Suprapubic skin (tissue), 4 donors: ENCODE measurements at places on chromosomes 16 and 17. TPM values are rescaled to one million over a fixed set of nuclear protein-coding genes. Genes with fewer than 3 reads are reported as not detected.

The LGALS9B gene
- total RNA-seq = not detected

The CDRT15 gene
- total RNA-seq = not detected

The TMEM220 gene
- total RNA-seq = 7.2 TPM

The RPRML gene
- total RNA-seq = 2.8 TPM

The NUPR1 gene
- total RNA-seq = 49.0 TPM

The SLC5A10 gene
- 1.2 TPM for total RNA-seq

The TSNAXIP1 gene
- 1.4 TPM for total RNA-seq

The FTO gene
- 116 TPM for total RNA-seq

DNA sequence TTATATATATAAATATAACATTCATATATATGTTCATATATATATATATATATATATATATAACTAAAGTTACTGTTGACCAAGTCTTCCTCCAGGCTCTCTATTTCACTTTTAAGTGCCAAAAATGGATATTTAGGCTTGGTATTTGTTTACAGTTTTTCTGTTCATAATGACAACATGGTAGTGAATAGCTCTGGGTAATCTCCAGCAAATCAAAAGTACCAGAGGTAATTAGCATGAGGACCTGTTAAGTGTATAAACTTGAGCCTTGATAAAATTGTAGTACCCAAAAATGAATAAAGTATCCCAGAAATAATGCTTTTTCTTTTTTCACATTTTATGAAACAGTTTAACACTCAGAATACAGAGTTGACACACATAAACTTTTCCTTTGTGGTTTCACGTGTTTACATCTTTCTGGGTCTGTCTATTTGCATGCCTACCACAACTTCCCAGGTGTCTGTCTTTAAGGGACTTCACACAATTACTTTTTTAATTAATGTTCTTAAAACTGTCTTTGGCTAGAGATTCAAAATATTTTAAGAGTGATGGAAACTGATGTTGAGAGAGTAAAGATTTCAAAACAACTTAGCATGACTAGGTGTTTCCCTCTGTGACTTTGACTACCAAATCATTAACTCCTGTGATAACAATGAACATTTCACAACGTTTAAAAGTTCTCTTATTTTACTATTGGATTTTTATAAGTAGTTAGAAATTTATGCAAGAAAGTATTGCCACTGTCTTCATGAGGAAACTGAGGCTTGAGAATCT, 47.9 kb downstream of the RABEP1 start:
- DNase-seq = no peak
- no peaks in the 10 kb centered on the region for H3K27me3 ChIP-seq
- no peak overlapping the region for H3K4me3 ChIP-seq
- no peaks in the 10 kb centered on the region for H3K4me1 ChIP-seq
- peaks cover 27% of the 10 kb centered on the region for H3K36me3 ChIP-seq

DNA sequence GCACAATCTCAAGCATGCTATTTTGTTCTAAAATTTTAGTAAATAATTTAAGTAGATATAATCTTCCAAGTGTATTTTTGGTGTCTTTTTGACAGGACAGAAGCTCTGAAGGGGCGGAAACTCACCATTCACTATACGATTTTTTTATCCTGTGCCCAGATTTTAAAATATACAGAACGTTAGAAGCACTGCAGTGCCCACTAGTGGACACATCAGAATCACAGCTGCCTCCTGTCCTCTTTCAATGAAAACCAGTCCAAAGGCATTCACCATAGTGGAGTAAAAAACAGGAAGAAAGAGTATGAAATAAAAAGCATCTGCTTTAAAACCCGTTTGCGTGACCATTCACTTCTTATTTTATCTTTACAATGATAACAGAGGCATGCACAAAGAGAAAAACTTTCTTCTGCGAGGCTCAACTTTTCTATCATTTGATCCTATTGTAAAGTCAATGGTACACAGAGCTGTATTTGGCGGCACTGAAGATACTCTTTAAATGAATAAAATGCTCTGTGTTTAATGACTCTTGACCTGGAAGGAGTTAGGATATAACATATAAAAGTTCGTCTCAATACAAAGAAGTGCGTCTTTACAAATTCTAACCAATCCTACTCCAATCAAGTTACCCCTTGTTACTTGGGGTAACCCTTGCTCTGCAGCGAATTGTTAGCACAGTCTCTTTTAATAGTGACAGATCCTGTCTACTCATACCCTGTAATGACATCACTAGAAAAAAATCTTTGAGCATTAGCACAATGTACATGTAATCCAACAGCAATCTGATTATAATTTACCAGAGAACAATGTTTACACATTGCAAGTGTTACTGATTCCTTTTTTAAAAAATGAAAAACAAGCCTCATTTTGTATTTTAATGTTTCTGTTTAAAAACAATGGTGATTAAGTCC, 339.8 kb upstream of the PSMD7 start:
- H3K27me3 ChIP-seq = peaks cover 22% of the 10 kb centered on the region
- H3K4me1 ChIP-seq = peaks cover 1% of the 10 kb centered on the region
- no peak overlapping the region for H3K4me3 ChIP-seq
- H3K27ac ChIP-seq = no peak overlapping the region

DNA sequence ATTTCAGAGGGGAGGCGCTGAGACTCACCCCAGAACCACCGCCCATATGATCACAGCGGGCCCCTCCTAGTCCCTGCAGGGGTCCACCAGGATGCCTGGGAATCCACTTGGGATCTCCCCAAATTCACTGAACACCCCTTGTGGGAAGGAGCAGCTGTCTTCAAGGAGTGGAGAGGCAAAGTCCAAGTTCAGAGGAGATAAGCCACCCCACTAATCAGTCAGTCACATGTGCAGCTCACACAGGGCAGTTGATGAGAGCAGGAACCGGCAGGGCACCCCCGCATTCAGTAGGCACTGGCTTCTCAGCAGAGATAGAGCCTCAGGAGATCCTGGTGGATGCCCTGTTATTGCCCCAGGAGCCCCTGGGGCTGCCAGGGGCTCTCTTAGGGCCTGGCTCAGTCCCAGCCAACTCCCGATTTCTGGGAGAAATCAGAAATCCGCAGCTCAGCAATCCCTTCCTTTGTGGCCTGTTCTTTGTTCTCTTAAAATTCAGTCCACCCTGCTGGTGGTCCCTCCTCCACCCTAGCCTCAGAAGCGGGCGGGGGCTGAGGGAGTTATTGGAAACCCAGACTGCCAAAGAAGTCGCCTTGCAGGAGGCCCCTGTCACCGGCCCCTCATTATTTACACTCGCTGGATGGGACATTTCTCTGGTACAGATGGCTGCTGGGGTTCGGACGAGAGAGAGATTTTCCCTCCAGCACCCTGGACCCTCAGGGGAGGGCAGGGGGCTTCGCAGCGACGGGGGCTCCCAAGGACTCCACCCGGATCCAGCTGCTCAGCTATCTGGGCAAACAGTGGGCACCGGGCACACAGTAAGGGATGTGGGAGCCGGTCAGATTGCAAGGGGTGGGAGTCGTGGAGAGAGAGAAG, 1.8 kb downstream of the CDC42EP4 start:
- H3K4me1 ChIP-seq = peaks cover 58% of the 10 kb centered on the region
- no peaks in the 10 kb centered on the region for H3K27me3 ChIP-seq
- peak overlapping the region; percentile 77 for H3K4me3 ChIP-seq
- H3K27ac ChIP-seq = peak overlapping the region; percentile 98
- DNase-seq = no peak
- no peaks in the 10 kb centered on the region for H3K36me3 ChIP-seq

DNA sequence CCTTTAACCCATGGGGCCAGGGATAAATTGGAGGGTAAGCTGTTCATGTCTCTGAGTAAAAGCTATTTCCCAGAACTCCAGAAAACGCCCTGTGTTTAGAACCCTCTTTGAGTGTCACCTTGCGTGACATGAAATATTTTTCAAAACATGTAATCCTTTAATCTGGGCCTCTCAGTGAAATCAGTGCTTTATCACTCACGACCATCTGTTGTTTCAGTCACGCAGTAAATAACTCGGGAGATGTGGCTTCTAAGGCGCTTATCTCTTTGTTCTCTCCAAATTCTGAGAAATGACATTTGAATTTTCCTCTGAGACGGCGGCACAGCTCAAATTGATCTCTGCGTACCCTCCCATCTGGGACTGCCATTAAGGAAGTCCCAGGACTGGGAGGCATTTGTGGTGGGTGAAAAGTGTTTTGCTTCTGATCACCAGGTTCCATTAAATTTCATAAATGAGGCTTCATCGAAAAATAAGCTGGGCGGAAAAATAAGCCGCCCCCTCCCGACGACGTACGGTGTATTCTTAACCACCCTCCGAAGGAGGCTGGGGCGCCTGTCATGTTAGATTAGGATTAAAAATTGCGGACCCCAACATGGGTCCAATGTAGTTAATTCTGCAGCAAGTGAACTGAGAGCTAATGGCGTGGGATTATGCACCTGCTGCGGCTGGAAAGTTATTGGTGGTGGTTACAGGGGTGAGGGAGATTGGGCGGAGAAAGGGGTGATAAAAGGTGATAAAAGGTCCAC, 12.7 kb downstream of the WFDC1 start:
- no peak overlapping the region for H3K4me3 ChIP-seq
- no peak overlapping the region for H3K27ac ChIP-seq
- H3K4me1 ChIP-seq = peaks cover under 1% of the 10 kb centered on the region
- peaks cover 17% of the 10 kb centered on the region for H3K27me3 ChIP-seq
- H3K36me3 ChIP-seq = no peaks in the 10 kb centered on the region

DNA sequence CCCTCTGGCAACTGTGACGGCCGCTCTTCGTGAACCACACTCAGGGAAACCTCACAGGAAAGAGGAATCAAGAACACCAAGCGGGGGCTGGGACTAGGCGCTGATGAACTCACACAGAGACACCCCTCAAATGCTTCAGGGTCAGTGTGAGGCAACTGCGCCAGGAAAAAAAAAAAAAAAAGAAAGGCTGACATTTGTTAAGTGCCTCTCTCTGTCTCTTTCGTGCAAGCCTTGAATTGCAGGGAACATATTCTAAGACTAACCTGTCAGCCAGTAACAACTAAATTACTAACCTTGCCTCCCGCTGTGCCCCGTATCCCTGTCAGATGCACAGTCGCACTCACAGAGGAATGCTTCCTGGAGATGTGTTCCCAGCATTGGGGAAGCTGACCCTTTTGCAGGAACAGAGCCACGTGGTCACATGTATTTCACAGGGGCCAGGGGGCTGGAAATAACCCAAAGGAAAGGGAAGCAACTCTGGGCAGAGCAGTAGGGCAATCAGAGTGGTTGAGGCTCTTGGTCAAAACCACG, 247.8 kb downstream of the XYLT1 start:
- H3K36me3 ChIP-seq = no peaks in the 10 kb centered on the region
- no peak overlapping the region for H3K27ac ChIP-seq
- peaks cover 21% of the 10 kb centered on the region for H3K4me1 ChIP-seq
- H3K4me3 ChIP-seq = no peak overlapping the region

- H3K4me3 ChIP-seq = peak overlapping the region; percentile 68
- H3K27ac ChIP-seq = peak overlapping the region; percentile 44
- no peaks in the 10 kb centered on the region for H3K36me3 ChIP-seq
- peaks cover 33% of the 10 kb centered on the region for H3K4me1 ChIP-seq
Observed at GRCh38 chr16:50245417-50246298, 20.7 kb upstream of the ADCY7 start.

GRCh38 chr17:75116737-75117136, 7.0 kb downstream of the ARMC7 start:
- no peak overlapping the region for H3K27ac ChIP-seq
- no peaks in the 10 kb centered on the region for H3K27me3 ChIP-seq
- H3K4me3 ChIP-seq = no peak overlapping the region
- H3K36me3 ChIP-seq = no peaks in the 10 kb centered on the region
- DNase-seq = no peak

GRCh38 chr17:16269658-16270057, 52.6 kb downstream of the PIGL start:
- no peaks in the 10 kb centered on the region for H3K27me3 ChIP-seq
- no peaks in the 10 kb centered on the region for H3K36me3 ChIP-seq
- H3K27ac ChIP-seq = no peak overlapping the region
- H3K4me3 ChIP-seq = no peak overlapping the region
- no peaks in the 10 kb centered on the region for H3K4me1 ChIP-seq

DNA sequence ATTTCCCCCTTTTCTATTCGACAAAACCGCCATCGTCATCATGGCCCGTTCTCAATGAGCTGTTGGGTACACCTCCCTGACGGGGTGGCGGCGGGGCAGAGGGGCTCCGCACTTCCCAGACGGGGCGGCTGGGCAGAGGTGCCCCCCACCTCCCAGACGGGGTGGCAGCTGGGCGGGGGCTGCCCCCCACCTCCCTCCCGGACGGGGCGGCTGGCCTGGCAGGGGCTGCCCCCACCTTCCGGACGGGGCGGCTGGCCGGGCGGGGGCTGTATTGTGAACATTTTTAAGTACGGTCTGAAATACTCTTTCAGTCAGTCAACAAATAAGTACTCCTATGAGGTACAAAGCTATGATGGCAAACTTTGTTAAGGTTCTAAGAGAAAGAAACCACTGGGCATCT, 222.8 kb downstream of the CNTNAP4 start:
- no peak overlapping the region for H3K4me3 ChIP-seq
- H3K27ac ChIP-seq = no peak overlapping the region
- H3K4me1 ChIP-seq = no peaks in the 10 kb centered on the region
- no peak for DNase-seq
- no peaks in the 10 kb centered on the region for H3K27me3 ChIP-seq

GRCh38 chr17:57379237-57379894, 123.0 kb downstream of the MSI2 start:
- H3K36me3 ChIP-seq = peaks cover 4% of the 10 kb centered on the region
- no peak overlapping the region for H3K4me3 ChIP-seq
- H3K27me3 ChIP-seq = no peaks in the 10 kb centered on the region
- no peak for DNase-seq

GRCh38 chr17:48131216-48131824, 23.8 kb downstream of the SNX11 start:
- H3K27me3 ChIP-seq = no peaks in the 10 kb centered on the region
- peaks cover 4% of the 10 kb centered on the region for H3K36me3 ChIP-seq
- peaks cover 11% of the 10 kb centered on the region for H3K4me1 ChIP-seq
- no peak overlapping the region for H3K27ac ChIP-seq
- H3K4me3 ChIP-seq = no peak overlapping the region
- DNase-seq = no peak

- no peak overlapping the region for H3K4me3 ChIP-seq
- DNase-seq = no peak
- no peaks in the 10 kb centered on the region for H3K27me3 ChIP-seq
- peaks cover 3% of the 10 kb centered on the region for H3K36me3 ChIP-seq
Observed at GRCh38 chr17:42372142-42372541, 16.1 kb downstream of the STAT3 start.

DNA sequence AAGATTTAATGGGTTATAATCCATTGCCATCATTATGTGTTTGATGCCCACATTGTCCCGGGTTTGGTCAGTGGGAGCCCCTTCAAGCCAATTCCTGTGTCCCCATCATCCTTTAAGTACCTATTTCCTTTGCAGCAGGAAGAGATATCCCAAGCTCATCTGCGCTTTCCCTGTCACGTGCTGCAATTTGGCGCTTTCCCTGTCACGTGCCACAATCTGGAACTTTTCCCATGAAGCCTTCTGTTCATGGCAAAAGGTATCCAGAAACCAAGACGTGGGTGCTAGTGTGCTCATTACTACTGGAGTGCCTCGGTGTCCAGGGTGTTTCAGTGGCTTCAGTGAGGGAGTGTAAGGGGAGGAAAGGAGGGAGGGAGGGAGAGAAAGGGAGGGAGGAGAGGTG, 168.5 kb downstream of the NPIPB11 start:
- H3K4me3 ChIP-seq = no peak overlapping the region
- no peaks in the 10 kb centered on the region for H3K27me3 ChIP-seq
- no peak overlapping the region for H3K27ac ChIP-seq
- DNase-seq = no peak
